ENCODE measurements at places on chromosomes 1 and 21.
A peak's percentile ranks its signal among the peaks of the same experiment; 100 is the strongest.

- DNase-seq = no peak
These were observed 823.4 kb upstream of the NEGR1 start for GRCh38 chr1:73105755-73106154.

DNA sequence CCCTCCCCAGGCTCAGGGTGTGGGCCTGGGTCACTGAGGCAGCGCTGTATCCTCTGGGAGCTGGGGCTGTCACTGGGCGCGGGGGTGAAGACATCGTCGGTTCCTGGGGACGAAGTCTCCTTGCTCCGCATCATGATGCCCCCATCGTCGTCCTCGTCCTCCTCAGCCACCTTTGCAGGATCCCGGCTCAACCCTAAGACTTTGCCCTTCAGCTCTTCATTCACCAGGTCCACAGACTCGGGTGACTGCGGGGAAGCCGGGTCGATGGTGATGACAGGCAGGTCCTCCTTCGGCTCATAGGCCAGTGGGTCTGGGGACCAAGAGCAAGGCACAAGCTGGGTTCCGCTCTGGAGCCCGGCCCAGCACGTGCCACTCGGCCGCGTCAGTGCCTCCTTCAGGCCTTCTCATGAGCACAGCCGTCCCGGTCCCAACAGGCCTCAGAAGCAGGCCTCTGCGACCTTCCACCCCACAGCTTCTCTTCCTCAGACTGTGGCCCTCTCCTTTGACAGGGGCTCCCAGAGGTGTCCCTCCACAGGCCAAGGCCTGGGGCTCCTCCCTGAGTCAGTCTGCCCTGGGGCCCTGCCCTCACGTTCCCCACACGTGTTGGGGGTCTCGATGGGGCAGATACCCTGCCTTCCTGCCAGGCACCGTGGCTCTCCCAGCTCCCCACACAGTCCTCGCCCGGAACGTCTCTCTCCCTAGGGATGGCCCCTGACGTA, 54.4 kb downstream of the SLC9A1 start:
- no peak for DNase-seq

- DNase-seq = peak; percentile 66
These were observed 23.4 kb downstream of the COA7 start for GRCh38 chr1:52674497-52675384.

- no peak for DNase-seq
These were observed 630 bp downstream of the MTF2 start for GRCh38 chr1:93079685-93080141.

- DNase-seq = no peak
These were observed 33.5 kb upstream of the RGS7 start for GRCh38 chr1:241390526-241390925.

DNA sequence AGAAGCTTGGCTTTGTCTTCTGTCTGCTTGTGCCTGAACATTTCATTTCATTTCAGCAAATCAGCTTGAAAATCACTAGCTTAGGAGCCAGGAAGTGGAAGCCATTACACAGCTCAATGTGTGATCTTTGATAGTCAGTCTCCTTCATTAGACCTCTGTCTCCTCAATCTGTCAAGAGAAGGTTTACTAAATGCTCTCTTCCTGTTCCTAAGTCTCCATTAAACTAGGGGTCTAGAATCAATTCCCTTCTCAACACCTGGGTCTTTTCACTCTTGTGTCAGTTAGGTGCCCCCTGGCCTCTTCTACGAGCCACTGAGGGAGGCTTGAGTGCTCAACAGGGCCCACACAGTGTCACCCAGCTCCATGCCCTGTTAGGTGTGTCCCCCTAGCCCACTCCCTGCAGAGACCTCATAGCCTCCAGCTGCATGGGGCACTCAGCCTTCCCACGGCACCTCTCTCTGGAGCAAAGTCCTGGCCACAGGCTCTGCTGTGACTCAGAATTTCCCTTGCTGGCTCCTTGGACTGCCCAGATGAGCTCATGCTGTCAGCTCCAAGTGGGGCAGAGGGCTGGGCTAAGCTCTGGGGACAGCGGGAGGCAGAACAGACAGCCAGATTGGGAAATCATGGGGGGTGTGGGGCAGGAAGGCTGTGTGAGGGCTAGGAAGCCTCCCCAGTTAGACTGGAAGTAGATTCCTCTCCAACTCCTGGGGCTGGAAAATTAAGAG, 115.7 kb upstream of the IPO9 start:
- DNase-seq = peak; percentile 93

- DNase-seq = peak; percentile 59
These were observed 101.3 kb downstream of the IER5 start for GRCh38 chr1:181189691-181190363.

DNA sequence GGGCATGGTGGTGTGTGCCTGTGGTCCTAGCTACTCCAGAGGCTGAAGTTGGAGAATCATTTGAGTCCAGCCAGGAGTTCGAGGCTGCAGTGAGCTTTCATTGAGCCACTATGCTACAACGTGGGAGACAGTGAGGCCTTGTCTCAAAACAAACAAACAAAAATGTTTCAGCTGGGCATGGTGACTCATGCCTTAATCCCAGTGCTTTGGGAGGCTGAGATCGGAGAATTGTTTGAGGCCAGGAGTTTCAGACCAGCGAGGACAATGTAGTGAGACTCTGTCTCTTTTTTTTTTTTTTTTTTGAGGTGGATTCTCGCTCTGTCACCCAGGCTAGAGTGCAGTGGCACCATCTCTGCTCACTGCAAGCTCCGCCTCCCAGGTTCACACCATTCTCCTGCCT, 5.0 kb upstream of the RPL5 start:
- DNase-seq = no peak

DNA sequence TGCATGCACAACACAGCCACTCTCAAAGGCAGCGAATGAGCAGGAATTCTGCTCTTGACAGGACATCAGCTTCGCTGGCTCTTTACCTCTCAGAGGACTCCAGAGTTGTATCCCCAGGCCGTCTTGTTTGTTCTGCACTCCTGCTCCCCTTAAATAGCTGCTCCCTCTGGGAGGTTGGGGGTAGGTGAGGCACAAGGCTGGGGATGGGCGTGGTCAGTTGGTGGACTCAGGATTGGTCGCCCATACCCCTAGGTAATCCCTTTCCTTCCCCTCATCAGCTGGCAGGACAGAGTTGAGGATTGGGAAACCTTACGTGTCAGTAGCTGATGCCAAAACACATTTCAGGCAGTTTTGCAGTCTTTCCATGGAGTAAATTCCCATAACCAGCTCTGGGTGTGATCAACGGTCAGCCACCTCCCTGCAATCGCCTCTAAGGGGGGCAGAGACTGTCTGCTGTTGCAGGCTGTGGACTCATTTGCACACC, at the start of gene PLA2G2A:
Gene PLA2G2A (minus strand): TSS at position 125 of the 484 bp plus-strand sequence. CDS start 845 bp downstream, outside the sequence.
- DNase-seq = no peak

DNA sequence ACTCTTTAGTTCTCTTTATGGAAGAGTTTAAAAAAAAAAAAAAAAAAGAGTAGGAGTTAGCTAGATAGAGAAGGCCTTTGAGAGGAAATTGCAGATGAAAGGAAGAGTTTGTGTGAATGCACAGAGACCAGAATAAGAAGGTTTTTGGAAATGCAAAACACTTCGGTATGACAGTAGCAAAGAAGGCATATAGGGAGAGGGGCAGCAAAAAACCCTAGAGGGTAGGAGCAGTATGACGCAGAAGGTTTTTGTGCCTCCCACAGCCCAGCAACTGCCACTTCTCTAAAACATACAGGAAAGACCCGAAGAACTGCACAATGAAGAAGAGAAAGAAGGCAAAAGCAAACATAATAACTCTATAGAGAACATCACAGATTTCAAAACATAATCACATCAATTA, 84.3 kb downstream of the WDR64 start:
- DNase-seq = no peak

DNA sequence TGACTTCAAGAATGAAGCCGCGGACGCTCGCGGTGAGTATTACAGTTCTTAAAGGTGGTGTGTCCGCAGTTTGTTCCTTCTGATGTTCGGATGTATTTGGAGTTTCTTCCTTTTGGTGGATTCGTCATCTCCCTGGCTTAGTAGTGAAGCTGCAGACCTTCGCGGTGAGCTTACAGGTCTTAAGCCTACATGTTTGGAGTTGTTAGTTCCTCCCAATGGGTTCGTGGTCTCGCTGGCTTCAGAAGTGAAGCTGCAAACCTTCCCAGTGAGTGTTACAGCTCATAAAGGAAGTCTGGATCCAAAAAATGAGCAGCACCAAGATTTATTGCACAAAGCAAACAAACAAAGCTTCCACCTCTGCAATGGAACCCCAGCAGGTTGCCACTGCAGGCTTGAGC, 14.7 kb downstream of the LDLRAD1 start:
- no peak for DNase-seq

- DNase-seq = no peak
These were observed 23.8 kb downstream of the EPHA10 start for GRCh38 chr1:37741130-37741529.

DNA sequence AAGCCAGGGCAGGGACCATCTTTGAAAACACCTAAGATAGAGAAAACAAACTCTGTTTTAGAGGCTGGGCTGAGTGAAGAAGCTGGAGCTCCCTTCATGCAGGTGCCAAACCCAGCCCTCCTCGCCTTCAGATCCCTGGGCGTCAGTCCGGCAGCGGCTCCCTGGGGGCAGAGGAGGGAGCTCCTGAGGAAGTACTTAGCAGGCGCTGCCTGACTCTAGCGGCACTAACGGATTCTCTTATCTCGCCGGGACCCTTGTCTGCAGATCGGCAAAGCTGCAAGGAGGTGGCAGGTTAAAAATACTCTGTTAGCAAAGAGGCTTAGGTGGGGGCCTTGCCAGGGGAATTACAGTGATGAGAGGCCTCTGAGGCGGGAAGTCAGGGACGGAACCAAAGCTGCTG, 79.6 kb downstream of the PLXNA2 start:
- no peak for DNase-seq

DNA sequence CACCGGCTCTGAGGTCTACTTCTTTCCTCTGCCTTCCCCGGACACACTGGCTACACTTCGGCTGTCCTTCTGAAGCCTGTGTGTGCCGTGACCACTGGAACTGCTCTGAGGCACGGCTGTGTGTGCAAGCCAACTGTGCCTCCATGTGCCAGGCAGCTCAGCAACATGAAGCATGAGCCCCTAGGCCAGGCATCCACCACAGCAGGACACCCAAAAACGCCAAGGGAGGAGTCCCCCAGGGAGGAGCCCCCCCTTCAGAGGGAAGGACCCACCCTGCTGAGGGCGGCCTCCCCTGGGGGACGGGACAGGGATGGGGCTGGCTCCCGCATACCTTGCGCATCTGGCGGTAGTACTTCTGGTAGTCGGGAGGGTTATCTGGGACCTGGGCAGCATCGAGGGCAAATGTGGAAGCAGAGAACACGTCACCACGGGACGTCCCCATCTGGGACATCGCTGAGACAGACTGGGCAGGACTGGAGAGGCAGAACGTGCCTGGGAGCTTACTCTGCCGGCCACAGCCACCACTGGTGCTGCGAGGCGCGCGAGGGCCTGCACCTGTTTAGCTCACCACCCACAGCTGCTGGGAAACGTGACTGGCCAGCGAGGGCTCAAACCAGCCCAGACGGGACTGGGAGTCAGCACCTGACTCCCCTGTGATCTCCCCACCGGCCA, 20.5 kb downstream of the LSS start:
- no peak for DNase-seq

- no peak for DNase-seq
These were observed 19.8 kb downstream of the SELP start for GRCh38 chr1:169610108-169610507.
